Stimulated activated CD4-positive, alpha-beta T cell treated with anti-CD3 and anti-CD28 coated beads, Interleukin-2, amount 100 ng/mL, for 48 hours (primary cell): ENCODE measurements at places on chromosomes 6 and 20.

DNA sequence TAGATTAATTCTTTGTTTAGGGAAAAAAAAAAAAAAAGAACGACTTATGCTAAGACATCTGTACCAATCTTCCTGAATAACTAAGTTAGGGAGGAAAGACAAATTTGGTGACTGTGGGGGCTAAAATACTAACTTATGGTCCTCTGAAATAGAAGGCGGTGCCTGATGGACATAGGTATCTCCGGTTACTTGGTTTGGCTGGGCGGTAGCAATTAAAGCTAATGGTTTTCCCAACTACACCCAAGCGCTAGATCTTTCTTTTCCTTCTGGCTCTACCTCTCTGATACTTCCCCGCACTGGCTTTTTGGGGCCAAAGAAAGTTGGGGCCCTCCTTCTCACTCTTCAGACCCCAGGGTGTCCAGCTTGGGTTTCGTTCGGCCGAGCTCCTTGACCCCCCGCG is 1.0 kb upstream of the RBM24 start:
- DNase-seq = no peak

GRCh38 chr20:19683188-19683587 is 74.9 kb upstream of the RIN2 start:
- no peak for DNase-seq

DNA sequence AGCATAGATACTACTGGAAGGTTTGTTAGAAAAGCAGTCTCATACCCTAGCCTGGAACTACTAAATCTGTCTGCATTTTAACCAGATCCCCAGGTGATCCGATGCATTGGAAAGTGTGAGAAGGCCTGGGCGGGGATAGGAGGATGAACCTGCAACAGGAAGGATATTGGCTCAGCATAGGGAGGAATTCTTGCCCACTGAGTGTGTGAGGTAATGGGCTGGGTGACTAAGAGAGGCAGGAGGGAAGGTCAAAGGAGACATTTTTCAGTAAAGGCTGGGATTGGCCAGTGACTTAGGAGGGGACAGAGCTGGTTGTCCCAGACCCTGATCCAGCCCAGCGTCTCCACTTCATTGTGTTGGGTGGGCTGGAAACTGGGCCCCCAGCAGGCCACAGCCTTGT is 191.0 kb upstream of the LRFN2 start:
- DNase-seq = no peak

- DNase-seq = peak; percentile 51
These were observed 302.5 kb downstream of the DHX35 start for GRCh38 chr20:39264506-39265172.

DNA sequence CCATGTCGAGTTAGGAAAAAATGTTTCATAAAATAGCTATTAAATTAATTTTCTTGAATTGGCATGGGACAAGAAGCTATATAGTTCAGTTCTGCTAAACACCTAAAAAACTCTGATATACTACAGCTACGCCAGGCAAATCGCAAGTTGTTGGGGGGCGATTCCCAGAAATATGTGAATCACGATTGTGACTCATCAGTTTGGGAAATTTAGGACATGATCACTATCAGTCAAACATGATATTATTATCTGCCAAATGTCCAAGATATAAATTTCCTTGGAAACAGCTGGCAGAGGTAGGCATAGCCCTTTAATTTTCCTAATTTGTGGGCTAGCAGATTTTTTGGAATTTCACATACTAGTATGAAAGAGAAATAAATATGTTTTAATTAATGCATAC is 123.6 kb downstream of the ATXN1 start:
- DNase-seq = no peak

DNA sequence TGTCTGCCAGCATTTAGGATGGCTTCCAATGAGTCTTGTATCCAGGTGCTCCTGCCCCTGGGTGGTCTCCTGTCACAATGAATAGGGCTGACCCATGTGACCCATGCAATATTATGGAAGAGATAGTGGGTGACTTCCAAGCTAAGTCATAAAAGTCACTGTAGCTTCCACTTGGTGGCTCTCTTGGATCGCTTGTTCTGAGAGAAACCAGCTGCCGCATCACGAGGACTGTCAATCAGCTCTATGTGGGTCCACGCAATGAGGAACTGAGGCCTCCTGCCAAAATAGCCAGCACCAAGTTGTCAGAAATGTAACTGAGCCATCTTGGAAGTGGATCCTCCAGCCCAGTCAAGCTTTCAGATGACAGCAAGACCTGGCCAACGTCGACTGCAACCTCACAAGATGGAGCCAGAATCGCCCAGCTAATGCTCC is 14.9 kb upstream of the MATN4 start:
- no peak for DNase-seq

GRCh38 chr6:285030-285771 is 7.1 kb upstream of the DUSP22 start:
- no peak for DNase-seq

GRCh38 chr6:103122766-103123601 is 1729.5 kb downstream of the GRIK2 start:
- DNase-seq = no peak

DNA sequence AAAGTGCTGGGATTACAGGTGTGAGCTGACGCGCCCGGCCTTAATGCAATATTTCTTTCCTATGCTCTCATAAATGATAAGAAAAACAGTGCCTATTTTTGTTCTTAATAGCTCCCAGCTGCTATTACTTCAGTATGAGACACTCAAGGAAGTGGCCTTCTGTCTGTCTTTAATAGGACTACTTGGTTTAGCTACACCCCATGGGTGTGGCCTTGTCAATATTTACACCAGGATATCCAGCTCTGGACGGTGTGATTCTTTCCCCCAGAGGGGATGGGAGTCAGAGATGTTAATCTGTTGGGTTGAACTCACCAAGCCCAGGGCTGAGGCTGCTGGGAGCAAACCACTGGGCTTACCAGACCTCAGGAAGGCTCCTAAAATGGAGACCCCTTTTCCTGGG is 134.2 kb downstream of the CEP57L1 start:
- no peak for DNase-seq

DNA sequence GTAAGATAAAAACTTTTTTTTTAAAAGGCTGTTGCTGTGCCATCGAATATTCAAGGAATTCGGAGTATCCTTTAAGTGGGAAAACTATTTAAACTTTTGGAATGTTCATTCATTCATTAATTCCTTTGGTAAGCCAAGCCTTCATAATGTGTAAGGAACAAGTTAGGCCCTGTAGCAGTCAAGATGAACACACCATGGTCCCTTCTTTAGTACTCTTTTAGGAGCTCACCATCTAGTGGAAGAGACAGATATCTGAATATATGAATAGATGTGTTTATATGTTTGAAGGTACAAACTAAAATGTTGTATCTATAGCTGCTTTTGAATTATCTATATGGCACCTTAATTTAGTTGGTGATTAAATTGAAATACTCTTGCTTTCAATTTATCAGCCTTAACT is 5.8 kb downstream of the SPO11 start:
- no peak for DNase-seq

- DNase-seq = no peak
These were observed 3.7 kb upstream of the KAT14 start for GRCh38 chr20:18133962-18134361.

DNA sequence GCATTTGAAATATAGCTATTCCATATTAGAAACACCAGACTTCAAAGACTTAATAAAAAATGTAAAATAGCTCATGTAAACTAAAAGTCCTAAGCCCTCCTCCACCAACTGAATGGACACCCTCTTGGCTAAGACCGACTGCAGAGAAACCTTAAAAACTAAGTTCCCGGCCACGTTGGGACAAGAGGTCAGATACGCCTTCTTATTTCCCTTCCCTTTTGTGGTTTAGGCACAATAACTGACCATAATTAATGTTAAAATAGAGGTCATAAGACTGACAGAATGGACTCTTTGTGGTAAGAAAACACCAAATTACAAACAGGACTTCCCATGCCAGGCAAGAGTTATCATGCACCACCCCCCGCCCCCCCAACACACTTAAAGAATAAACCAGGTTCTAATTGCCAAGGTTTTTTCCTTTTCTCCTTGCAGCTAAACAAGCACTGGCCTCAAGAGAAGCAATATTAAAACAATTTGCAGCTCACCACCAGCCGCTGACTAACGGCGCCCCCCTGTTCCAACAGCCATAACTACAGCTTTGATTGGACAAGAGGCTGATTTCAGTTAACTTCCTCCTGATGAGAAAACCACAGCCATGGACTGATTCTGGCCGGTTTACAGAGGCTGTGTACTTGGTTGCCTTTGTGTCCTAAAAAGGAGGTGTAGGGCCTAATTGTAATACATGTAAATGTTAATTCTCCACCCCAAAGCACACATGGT is 10.7 kb upstream of the LAMP5 start:
- no peak for DNase-seq

- no peak for DNase-seq
These were observed 149.0 kb downstream of the MYB start for GRCh38 chr6:135329851-135330803.

GRCh38 chr20:61249626-61250025 is 2.4 kb upstream of the CDH4 start:
- DNase-seq = no peak

- no peak for DNase-seq
These were observed 43.5 kb downstream of the NT5E start for GRCh38 chr6:85493389-85493788.

GRCh38 chr20:47411161-47411560 is 54.7 kb upstream of the ZMYND8 start:
- no peak for DNase-seq

- no peak for DNase-seq
These were observed 59.6 kb upstream of the QKI start for GRCh38 chr6:163354761-163355425.

GRCh38 chr6:56685102-56685733 is 42.5 kb upstream of the DST start:
- DNase-seq = no peak

DNA sequence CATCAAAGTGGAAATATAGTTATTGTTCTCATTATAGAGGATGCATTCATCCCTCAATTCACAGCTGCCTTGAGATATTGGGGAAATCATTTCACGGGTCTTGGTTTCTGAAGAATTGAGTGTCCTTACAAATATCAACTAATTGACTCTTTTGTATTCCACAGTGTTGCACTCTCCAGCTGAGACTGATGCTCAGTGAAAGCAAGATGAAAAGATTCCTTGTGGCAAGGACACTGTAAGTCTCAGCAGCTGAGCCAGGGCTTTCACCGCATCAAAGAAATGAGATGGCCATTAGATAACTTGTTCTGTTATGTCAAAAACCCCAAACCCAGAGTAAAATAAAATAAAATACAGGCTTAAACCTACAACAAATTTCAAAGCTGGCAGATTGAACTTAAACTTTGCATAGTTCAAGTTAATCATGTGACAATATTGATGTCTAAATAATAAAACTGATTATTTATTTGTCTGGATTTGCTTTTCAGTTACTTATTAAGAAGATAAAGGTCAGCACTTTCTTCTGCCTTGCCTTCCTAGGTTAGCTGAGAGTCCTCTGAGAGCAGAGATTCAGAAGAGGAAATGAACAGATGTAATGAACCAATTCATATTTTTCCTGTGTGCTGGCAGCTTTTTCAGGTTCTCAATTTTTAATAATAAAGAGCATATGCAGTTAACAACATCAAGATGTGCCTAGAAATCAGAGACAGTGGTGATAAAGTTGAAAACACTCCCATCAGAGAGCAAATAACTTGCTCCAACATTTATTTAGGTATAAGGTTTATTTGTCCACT is 82.4 kb upstream of the SMLR1 start:
- no peak for DNase-seq

DNA sequence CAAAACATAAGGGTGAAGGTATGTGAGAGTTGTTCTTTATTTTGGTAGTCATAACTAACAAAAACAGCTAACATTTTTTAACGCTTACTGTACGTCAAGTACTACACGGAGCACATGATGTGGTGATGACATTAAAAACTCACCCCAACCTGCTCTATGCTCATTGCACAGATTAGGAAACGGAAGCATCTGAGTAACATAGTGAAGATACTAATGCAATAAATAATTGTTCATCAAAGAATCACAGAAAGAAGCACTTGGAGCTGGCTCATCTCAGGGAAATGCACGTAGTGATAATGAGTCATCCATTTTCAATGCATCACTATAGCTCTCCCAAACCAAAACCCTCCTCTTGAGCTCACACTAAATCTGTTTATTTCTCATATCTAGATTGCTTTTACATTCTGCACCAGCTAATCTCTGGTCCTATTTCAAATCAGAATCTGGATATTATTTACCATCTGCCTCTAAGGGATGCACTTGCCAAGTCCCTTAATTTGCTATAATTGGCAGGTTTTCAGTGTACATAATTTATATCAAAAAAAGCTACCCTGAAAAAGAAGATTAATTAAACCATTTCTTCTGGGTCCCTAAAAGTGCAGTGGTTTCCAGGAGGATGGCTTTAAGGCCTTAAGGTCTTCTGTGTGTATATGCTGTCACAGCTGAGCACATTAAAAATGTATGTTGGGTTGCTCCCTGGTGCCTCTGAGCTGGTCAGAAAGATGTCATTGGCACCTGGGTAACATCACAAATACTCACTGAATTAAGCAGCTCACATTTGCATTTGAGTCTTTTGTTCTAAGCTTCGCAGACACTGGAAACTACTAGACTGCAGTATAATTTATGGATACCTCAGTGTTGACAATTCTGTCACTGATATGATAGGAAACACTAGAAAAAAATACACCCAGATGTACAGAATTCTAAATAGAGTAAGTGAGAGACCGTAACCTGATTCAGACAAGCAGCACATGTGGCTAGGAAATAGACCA is 677.4 kb upstream of the CITED2 start:
- DNase-seq = no peak

DNA sequence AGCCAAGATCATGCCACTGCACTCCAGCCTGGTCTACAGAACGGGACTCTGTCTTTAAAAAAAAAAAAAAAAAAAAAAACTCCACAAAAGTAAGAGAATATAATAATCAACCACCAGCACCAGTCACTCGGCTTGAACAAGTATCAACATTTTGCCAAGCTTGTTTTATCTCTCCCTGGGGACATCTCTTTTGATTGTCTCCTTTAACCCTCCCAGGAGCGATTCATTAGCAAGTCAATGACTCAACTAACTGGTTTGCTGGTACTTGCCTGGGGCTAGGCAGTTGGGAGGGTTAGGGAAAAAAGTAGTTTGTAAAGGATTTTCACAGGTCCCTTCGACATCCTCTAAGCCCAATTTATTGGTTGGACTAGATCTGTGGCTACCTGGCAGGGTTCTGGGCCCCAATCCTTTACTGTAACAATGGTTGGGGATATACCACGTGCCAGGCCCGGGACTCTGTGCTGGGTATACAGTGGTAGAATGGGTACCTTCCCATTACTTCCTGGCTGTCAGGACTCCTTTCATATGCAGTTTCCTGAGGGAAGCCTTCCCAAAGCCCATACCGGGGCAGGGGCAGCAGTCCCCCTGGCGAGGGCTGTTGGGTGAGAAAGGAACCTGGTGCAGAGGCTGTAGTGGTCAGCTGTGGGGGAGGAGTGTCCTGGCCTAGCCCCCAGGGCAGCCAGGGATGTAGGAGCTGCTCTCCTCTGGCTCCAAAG is 12.2 kb downstream of the TGIF2 start:
- no peak for DNase-seq
